ENCODE measurements at places on chromosomes 5 and 9.

- DNase-seq: no peak
Measured at GRCh38 chr5:96236051-96236450, 197.0 kb downstream of the PCSK1 start.

DNA sequence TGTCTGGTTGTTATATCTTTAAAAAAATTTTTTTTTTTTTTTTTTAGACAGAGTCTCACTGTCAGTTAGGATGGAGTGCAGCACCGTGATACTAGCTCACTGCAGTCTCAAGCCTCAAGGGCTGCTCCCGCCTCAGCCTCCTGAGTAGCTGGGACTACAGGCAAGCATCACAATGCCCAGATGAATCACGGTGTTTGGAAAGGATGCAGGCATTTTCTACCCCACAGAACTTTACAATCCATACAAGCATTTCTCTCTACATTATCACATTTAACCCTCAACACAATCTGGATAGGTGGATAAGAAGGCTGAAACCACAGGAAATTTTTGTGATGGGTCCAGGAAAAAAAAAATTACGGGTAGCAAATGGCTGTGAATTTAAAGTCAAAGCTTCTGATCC is 5.8 kb upstream of the PCA3 start:
- DNase-seq: no peak

GRCh38 chr5:181224390-181225229 is 1.5 kb downstream of the TRIM41 start:
- DNase-seq: no peak

GRCh38 chr5:135705141-135705631 is 126.4 kb upstream of the CXCL14 start:
- no peak for DNase-seq

Data from activated CD8-positive, alpha-beta memory T cell treated with anti-CD3 and anti-CD28 coated beads for 24 hours (primary cell).